Osteocyte (in vitro differentiated cells): ENCODE measurements at places on chromosomes 6 and 20. TPM values are rescaled to one million over a fixed set of nuclear protein-coding genes. Genes with fewer than 3 reads are reported as not detected.

GRCh38 chr6:90457867-90458259 lies 129.0 kb downstream of the MAP3K7 start:
- no peak overlapping the region for H3K4me3 ChIP-seq
- H3K36me3 ChIP-seq = no peaks in the 10 kb centered on the region
- no peak for DNase-seq
- H3K4me1 ChIP-seq = no peaks in the 10 kb centered on the region
- peaks cover 3% of the 10 kb centered on the region for H3K27me3 ChIP-seq

The CNR1 gene
- not detected in 2 replicates for total RNA-seq

The USP49 gene
- 5.2 and 5.4 TPM in 2 replicates for total RNA-seq

GRCh38 chr6:159582736-159583135 lies 110.3 kb downstream of the SOD2 start:
- no peak for DNase-seq
- H3K36me3 ChIP-seq = no peaks in the 10 kb centered on the region
- H3K27me3 ChIP-seq = peaks cover 7% of the 10 kb centered on the region
- no peak overlapping the region for H3K4me3 ChIP-seq
- no peaks in the 10 kb centered on the region for H3K4me1 ChIP-seq

The MAFB gene
- total RNA-seq = 27.6 and 31.9 TPM in 2 replicates

The TMEM217 gene
- 3.5 and 5.0 TPM in 2 replicates for total RNA-seq

- DNase-seq = no peak
- no peak overlapping the region for H3K4me3 ChIP-seq
- H3K27me3 ChIP-seq = no peaks in the 10 kb centered on the region
- peaks cover 8% of the 10 kb centered on the region for H3K4me1 ChIP-seq
- H3K36me3 ChIP-seq = no peaks in the 10 kb centered on the region
- no peak overlapping the region for H3K27ac ChIP-seq
Measured at GRCh38 chr6:158545043-158545966, 14.6 kb upstream of the TMEM181 start.

GRCh38 chr6:157760589-157761330 lies 62.3 kb upstream of the SNX9 start:
- H3K27ac ChIP-seq = peak overlapping the region; percentile 98
- H3K4me3 ChIP-seq = peak overlapping the region; percentile 38
- H3K4me1 ChIP-seq = peaks cover 89% of the 10 kb centered on the region
- H3K27me3 ChIP-seq = no peaks in the 10 kb centered on the region
- H3K36me3 ChIP-seq = no peaks in the 10 kb centered on the region
- DNase-seq = peak; percentile 75

The F13A1 gene
- total RNA-seq = 2.8 and 3.6 TPM in 2 replicates

The HSPA1L gene
- total RNA-seq = 1.1 and 1.7 TPM in 2 replicates

GRCh38 chr20:60091861-60092260 lies 133.6 kb downstream of the CDH26 start:
- H3K27me3 ChIP-seq = no peaks in the 10 kb centered on the region
- no peaks in the 10 kb centered on the region for H3K36me3 ChIP-seq
- no peak overlapping the region for H3K27ac ChIP-seq
- H3K4me1 ChIP-seq = no peaks in the 10 kb centered on the region

- H3K27ac ChIP-seq = no peak overlapping the region
- H3K36me3 ChIP-seq = no peaks in the 10 kb centered on the region
- H3K27me3 ChIP-seq = no peaks in the 10 kb centered on the region
- no peaks in the 10 kb centered on the region for H3K4me1 ChIP-seq
- no peak for DNase-seq
- no peak overlapping the region for H3K4me3 ChIP-seq
Measured at GRCh38 chr20:43295781-43296180, 106.1 kb upstream of the PTPRT start.

GRCh38 chr20:33181482-33182093 lies 13.6 kb downstream of the BPIFA2 start:
- no peaks in the 10 kb centered on the region for H3K27me3 ChIP-seq
- H3K36me3 ChIP-seq = no peaks in the 10 kb centered on the region
- no peak overlapping the region for H3K4me3 ChIP-seq
- H3K4me1 ChIP-seq = peaks cover 3% of the 10 kb centered on the region
- H3K27ac ChIP-seq = no peak overlapping the region
- no peak for DNase-seq

The MDC1 gene
- total RNA-seq = 37.7 and 40.1 TPM in 2 replicates

DNA sequence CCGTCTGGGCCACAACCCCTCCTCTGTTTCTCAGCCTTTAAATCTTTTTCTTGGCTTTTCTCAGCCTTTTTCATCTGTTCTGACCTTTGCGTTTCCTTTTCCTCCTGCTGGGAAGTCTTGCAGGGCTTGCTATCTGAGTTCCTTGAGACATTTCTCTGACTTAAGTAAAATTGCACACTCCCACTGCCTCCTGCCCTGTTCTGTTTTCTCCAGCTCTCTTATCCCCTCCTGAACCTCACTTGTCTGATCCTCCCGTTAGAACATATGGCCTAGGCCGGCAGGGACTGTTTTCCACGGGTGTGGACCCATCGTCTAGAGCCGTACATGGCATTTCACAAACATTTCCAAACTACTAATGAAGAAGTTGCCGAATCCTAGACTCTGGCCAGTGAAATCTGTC lies 63.0 kb downstream of the ARID1B start:
- H3K27ac ChIP-seq = peak overlapping the region; percentile 56
- H3K36me3 ChIP-seq = no peaks in the 10 kb centered on the region
- DNase-seq = no peak

DNA sequence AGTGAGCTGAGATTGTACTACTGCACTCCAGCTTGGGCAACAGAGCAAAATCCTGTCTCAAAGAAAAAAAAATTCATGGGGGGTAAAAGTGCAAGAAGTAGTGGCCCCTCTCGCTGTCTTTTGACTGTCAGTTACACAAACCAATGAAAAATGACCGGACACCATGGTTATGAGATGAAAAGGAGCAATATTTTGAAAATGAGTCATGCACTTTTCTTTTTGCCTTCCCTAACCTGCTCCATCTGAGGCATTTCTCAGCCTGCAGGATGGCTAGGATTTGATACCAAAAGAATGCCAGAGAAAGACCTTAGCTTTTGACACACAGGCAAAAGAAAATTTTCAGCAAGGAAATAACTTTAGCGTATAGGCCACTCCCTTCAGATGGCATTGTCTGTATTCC lies 181.7 kb upstream of the ARID1B start:
- no peak overlapping the region for H3K4me3 ChIP-seq
- no peaks in the 10 kb centered on the region for H3K4me1 ChIP-seq
- no peak for DNase-seq
- H3K27me3 ChIP-seq = peaks cover 20% of the 10 kb centered on the region
- no peaks in the 10 kb centered on the region for H3K36me3 ChIP-seq
- H3K27ac ChIP-seq = no peak overlapping the region

GRCh38 chr6:26025894-26026832 lies 61.1 kb upstream of the HFE start:
- H3K36me3 ChIP-seq = no peaks in the 10 kb centered on the region
- H3K27me3 ChIP-seq = no peaks in the 10 kb centered on the region
- H3K4me1 ChIP-seq = peaks cover 39% of the 10 kb centered on the region

DNA sequence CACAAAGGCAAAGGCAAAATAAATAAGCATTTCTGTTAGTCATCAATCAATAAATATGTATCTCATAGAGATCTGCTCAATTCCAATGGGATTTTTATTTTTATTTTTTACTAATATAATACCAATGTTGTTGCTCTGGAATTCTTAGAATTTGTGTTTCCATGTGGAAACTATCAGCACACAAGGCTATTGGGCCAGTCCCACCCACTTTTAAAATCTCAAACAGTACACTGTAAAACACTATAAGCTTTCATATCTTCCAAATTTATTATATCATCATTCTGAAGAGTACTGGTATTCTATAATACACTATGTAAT lies 563.8 kb upstream of the MARCKS start:
- H3K4me3 ChIP-seq = no peak overlapping the region
- H3K27ac ChIP-seq = peak overlapping the region; percentile 82
- no peak for DNase-seq
- peaks cover 13% of the 10 kb centered on the region for H3K36me3 ChIP-seq
- H3K27me3 ChIP-seq = no peaks in the 10 kb centered on the region

The BPIFB4 gene
- total RNA-seq = not detected in 2 replicates

- no peak overlapping the region for H3K4me3 ChIP-seq
- H3K4me1 ChIP-seq = peaks cover 4% of the 10 kb centered on the region
- H3K36me3 ChIP-seq = no peaks in the 10 kb centered on the region
Measured at GRCh38 chr6:168905451-168906090, 348.1 kb downstream of the THBS2 start.

The FAM217A gene
- not detected in 2 replicates for total RNA-seq

DNA sequence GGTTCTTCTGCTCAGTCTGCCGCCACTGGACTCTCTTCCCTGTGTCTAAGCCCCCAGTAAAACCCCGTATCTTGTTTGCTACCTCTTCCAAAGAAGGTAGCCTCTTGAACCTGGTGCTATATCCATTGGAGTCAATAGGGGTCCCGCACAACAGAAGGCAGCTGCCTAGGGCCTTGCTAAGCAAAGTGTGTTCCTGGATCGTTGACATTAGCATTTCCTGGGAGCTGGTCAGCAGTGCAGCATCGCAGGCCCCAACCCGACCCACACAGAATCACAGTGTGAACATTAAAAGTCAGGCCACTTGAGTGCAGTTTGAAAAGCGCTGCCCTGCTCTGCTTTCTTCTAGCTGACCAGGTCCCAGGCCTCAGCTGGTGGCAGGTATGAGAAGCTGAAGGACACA lies 2.9 kb downstream of the ADA start:
- peaks cover 78% of the 10 kb centered on the region for H3K4me1 ChIP-seq
- peak overlapping the region; percentile 82 for H3K4me3 ChIP-seq
- no peaks in the 10 kb centered on the region for H3K36me3 ChIP-seq

The CCN6 gene
- total RNA-seq = not detected in 2 replicates

The WFDC5 gene
- not detected in 2 replicates for total RNA-seq

DNA sequence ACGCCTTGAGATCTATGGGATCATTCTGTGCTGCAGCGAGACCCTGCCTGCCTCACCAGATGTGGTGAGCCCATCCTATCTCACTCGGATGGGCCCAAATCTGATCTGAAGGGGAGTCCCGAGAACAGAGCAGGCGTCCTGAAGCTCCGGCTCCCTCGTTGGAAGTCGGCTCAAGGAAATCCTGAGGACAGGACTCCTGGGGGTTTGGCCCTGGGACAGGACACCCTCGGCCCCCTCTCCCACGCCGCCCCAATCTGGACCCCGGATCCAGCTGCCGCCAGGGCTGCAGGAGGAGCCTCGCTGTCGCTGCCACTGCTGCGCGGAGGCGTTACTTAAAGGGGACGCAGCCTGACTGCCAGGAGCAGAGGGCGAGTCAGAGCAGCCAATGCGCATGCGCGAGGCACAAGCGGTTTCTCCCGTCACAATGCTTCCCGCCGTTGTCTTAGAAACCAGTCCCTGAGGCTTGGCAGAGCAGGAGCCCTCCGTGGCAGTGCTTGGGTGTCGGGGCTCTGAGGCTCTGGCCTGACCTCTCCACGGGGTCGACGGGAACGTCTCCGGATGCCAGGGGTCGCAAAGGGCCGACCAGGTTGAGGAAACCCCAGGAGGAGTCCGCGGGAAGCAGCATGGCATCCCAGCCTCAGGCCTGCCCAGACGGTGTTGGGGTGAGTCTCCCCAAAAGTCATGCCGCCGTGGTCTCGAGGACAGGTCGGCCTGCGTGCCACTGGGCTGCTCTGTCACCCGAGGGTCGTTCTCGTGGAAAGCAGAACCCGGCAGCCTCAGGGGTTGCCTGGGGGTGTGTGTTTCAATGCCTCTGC lies 1567.8 kb upstream of the DEFB115 start:
- H3K27me3 ChIP-seq = no peaks in the 10 kb centered on the region
- H3K4me3 ChIP-seq = no peak overlapping the region
- H3K4me1 ChIP-seq = no peaks in the 10 kb centered on the region
- H3K27ac ChIP-seq = no peak overlapping the region
- H3K36me3 ChIP-seq = no peaks in the 10 kb centered on the region
- DNase-seq = no peak

- no peak for DNase-seq
- H3K27me3 ChIP-seq = no peaks in the 10 kb centered on the region
- H3K27ac ChIP-seq = no peak overlapping the region
- no peaks in the 10 kb centered on the region for H3K4me1 ChIP-seq
- no peak overlapping the region for H3K4me3 ChIP-seq
Measured at GRCh38 chr6:885051-885590, 192.2 kb upstream of the EXOC2 start.

DNA sequence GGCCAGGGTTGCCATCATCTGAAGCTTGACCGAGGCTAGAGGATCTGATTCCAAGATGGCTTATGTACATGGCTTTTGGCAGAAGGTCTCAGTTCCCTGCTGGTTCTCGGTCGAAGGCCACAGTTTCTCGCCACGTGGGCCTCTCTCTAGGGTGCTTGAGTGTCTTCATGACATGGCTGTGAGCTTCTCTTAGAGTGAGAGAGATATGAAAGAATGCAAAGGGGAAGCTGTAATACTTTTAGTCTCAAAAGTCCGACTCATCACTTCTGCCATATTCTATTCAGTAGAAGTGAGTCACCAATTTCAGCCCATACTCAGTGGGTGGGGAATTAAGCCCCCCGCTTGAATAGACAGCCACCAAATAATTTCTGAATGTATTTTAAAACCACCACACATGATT lies 94.2 kb downstream of the UTRN start:
- H3K27me3 ChIP-seq = no peaks in the 10 kb centered on the region
- peaks cover 10% of the 10 kb centered on the region for H3K36me3 ChIP-seq
- H3K4me3 ChIP-seq = no peak overlapping the region
- no peak for DNase-seq
- H3K4me1 ChIP-seq = peaks cover 36% of the 10 kb centered on the region
- peak overlapping the region; percentile 87 for H3K27ac ChIP-seq

GRCh38 chr6:111992851-111993250 lies 61.1 kb upstream of the CCN6 start:
- H3K4me3 ChIP-seq = no peak overlapping the region
- no peaks in the 10 kb centered on the region for H3K36me3 ChIP-seq
- no peaks in the 10 kb centered on the region for H3K27me3 ChIP-seq
- H3K4me1 ChIP-seq = peaks cover 7% of the 10 kb centered on the region
- no peak overlapping the region for H3K27ac ChIP-seq
- no peak for DNase-seq

DNA sequence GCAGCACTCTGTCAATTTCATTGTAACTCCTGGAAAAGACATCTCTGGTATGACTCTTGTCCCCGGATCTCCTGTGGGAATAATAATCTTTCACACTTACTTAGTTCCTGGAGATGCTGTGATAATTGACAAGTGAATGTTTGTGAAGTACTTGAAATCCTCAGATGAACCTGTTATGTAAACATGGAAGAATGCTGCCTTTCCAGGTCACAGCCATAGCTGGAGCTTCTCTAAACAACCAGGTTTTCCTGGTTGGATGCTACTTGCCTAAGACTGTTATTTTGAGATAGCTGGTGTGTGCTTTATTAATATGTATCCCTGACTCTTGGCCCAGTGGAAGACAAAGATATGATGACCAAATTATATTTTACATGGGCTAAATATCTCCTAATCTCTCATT lies 228.6 kb downstream of the KCNQ5 start:
- no peak overlapping the region for H3K27ac ChIP-seq
- no peak for DNase-seq
- no peaks in the 10 kb centered on the region for H3K27me3 ChIP-seq

DNA sequence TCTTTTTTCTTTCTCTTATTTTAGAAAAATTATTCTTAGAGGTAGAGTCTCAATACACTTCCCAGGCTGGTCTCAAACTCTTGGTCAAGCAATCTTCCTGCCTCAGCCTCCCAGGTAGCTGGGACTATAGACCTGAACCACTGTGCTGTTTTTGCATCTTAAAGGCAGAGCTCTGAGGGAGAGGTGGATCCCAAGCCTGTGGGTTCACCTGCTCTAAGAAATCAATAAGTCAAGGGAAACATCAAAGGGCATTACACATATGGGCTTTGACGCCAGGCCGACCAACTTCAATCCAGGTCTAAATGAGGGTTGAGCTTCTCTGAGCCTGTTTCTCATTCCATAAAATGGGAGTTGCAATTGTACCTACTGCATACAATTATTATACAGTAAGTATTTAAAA lies 223.9 kb downstream of the LY86 start:
- H3K27ac ChIP-seq = no peak overlapping the region
- no peaks in the 10 kb centered on the region for H3K36me3 ChIP-seq
- peaks cover 12% of the 10 kb centered on the region for H3K4me1 ChIP-seq
- no peak for DNase-seq
